ENCODE measurements at places on chromosomes 1 and 21.

- peak; percentile 82 for DNase-seq
Observed at GRCh38 chr1:30378991-30379581, 344.3 kb downstream of the MATN1 start.

DNA sequence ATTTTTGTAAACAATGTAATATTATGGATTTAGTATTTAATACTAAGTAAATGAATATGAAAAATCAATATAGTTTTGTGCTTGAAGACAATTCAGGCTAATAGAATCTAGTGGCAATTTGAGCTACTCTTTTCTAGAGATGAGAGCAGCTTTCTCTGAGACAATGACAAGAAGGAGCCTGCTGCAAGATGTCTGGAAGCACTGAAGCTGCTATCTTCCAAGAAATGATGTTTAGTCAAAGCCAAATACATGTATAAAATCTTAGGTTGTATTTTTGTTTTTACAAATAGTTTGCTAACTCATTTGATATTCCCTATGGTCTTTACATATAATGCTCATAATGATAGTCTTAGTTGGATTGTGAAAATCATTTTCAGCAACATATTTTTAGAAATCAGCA is 103.9 kb upstream of the COL24A1 start:
- no peak for DNase-seq

- no peak for DNase-seq
Observed at GRCh38 chr1:22539510-22540118, 23.7 kb upstream of the EPHA8 start.

DNA sequence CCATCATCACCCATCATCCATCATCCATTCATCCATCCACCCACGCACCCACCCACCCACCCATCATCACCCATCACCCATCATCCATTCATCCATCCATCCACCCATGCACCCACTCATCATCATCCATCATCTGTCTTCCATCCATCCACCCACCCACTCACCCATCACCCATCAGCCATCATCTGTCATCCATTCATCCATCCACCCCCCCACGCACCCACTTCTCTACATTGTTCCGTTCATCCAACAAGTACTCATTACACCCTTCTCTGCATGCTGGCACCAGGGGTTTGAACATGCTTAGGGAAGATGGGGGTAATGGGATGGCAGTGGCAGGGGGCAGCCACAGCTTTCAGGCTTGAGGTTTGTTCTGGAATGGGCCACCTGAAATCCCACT is 82.1 kb downstream of the ADARB1 start:
- no peak for DNase-seq

- DNase-seq, result no peak
Observed at GRCh38 chr1:180081474-180081873, 73.2 kb upstream of the QSOX1 start.
